ENCODE measurements at places on chromosomes 1 and 21.

- DNase-seq: no peak
These were observed 134.7 kb downstream of the FAM78B start for GRCh38 chr1:166031932-166032571.

DNA sequence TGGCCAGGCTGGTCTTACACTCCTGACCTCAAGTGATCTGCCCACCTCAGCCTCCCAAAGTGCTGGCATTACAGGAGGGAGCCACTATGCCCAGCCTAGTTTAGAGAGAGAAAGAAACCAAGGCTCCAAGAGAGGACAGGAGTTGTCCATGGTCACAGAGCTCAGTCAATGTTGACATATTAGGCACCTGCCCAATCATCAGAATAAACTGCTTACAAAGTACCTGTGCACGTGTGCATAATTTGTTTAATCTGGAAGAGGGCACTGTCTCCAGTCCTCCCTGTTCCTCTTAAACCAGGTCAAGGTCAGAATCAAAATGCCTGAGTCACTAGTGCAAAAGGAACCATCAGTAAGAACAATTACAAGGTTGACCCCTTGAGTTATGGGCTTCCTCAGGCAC lies 20.3 kb upstream of the MPZL1 start:
- DNase-seq: no peak

DNA sequence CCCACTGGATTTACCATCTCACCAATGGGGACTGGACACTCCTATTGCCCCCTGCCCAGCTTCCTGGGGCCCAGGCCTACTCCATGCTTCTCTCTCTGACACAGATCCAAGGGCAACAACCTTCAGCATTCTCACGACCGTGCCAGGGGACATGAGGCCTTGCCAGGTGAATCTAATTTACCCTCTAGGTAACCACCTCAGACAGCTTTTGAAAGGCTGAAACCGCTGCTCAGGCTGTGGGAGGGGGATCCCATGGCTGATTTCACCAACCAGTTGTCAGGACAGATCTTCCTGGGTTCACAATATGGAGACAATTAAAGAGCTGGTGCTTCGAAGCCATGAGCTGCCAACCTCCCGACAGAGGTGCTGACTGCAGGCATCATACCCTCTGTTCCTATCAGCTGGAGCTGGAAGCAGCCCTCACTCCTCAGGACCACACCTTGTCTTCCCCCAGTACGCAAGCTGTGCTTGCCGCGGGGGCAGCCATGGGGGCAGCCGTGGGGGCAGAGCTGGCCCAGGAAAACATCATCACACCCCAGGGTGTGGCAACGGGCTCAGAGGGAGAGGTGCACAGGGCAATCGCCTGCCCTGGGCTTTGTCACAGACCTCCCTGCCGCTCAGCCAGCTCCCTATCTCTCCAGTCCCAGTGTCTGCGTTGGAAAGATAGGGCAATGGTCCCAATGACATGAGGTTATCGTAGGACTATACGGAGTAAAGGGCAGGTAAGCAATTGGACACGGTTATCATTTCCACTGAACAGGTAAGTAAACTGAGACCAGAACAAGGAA lies 120.2 kb downstream of the DMRTB1 start:
- no peak for DNase-seq

DNA sequence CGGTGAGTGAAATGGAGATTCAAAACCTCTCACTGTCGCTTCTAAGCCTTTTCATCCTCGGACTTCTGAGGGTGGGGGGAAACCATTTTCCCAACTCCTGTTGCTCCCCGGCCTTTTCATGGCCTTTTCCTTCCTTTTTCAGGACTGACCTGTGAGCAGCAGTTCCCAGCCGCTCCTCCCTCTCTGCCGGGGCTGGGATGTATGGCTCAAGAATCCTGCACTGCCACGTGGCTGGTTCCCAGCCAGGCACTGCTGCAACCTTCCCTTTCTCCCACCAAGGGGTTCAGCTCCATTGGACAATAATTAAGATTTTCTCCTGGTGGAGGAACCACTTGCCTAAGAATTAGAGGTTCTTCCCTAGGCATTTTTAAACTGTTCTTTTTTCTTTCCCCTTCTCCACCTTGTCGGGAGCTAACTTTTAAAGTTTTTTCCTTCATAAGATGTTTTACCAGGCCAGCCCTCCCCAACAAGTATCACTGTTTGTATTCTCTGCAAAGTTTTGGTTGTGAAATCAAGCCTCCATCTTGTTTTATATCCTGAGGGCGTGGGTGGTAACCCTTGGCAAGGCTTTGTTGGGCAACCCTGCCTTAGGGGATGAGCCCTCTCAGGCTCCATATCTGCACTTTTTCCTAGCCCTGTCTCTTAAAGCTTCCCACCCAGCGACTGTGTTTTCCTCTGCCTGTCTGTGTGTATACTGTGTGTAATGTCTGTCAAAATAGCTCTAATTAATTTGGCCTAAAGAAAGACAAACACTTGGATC lies 1166.6 kb upstream of the ADGRL2 start:
- no peak for DNase-seq
